ENCODE measurements at places on chromosomes 5 and 9. TPM values are rescaled to one million over a fixed set of nuclear protein-coding genes. Genes with fewer than 3 reads are reported as not detected.

TMEM174 gene
- not detected for total RNA-seq

ZFP2 gene
- 0.95 TPM for total RNA-seq

EGFLAM gene
- total RNA-seq, result 0.98 TPM

PDE6A gene
- total RNA-seq, result 4.2 TPM

ECM2 gene
- 2.9 TPM for total RNA-seq

- DNase-seq, result no peak
Measured at GRCh38 chr9:86795047-86795442, 152.3 kb downstream of the GAS1 start.

GRCh38 chr5:98805070-98805469 is 31.6 kb downstream of the RGMB start:
- no peak for DNase-seq

DNA sequence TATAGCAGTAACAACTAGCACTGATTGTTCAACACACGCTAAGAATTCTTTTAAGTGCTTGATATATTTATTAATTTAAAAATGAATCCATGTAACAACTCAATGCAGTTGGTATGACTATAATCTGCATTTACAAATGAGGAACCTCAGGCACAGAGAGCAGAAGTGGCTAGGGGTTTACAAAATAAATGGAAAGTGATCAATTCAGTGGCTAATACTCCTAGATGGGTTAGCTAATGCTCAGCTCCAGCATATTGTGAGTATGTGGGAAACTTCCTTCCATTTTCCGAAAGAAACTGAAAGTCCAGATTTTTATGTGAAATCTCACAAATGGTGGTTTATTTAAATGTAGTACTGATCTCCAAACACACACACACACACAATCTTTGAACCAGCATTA is 128.0 kb downstream of the RFX3 start:
- DNase-seq, result no peak

- no peak for DNase-seq
Measured at GRCh38 chr9:133470988-133471387, 7.9 kb downstream of the SLC2A6 start.

DNA sequence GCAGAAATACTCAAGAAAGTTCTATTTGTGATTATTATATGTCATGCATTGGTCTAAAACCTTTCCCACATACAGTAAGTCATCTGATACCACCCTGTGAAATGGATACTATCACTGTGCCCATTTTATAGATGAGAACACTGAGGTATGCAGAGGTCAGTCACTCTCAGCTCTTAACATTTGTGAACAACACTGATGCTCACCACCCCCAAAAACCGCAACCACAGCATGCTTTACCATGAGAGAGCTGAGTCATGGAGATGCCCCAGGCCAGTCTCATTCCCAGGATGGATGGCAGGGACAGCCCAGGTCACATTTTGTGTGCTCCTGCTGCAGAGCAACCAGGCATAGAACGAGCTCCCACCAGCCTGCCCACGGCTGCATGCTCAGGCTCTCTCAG is 53.5 kb upstream of the IRX1 start:
- no peak for DNase-seq

DNA sequence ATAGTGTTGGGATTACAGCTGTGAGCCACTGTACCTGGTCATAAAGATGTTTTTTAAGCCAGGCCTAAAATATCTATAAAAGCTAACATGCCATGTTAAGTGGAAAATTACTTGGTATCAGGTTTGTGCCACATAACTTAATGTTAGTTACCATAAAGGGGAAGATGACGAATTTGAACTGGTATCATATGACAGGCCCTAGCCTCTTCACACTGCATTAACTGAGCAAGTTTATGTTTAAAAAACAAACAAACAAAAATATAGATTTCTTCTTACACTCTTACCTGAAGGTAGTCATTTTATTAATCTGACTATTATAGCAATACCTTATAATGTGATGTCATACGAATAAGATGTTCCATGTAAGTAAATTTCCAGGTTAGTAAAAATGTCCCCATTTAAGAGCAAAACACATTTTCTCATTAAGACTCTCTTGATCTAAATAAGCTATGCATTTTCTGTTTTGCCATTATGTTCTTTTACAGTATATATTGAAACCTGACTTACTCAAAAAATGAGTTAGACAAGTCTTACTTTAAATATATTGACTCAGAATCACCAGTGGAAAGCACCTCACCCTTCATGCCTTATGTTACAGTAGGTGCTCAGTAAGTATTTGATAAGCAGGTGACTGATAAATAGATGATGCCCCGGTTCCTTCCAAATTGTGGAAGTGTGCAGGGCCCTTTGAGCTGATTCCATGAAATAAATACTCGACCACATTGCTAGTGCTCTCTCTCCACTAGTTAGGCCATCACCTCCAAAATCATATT is 125.4 kb downstream of the CDC42SE2 start:
- DNase-seq, result no peak

GRCh38 chr9:125142560-125143376 is 560 bp downstream of the SCAI start:
- DNase-seq, result peak; percentile 21

Data from left colon (tissue), 2 donors.